WTC11 (cell line): ENCODE measurements at places on chromosomes 12 and 14. TPM values are rescaled to one million over a fixed set of nuclear protein-coding genes. Genes with fewer than 3 reads are reported as not detected.

- no peak for DNase-seq
These were observed 54.3 kb downstream of the CLMN start for GRCh38 chr14:95265106-95266094.

DNA sequence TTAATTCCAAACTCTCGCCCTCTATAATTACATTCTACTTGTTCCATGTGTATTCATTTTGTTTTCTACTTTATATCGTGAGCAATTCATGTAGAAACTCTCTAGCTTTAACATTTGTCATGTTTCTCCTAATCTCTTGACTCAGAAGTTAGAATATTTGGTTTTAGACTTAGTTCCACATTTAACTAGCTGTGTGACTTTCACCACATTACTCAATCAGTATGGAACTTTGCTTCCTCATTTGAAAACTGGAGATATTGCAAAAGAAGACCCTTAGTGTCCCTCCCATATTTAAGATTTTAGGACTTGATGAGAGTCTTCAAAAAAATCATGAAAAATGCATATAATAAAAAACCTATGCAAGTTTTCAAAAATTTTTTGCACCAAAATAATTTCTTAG is 447.5 kb downstream of the GXYLT1 start:
- DNase-seq, result no peak

- no peak for DNase-seq
These were observed 50.5 kb upstream of the FRS2 start for GRCh38 chr12:69419701-69420100.

GRCh38 chr14:39212693-39213092 is 21.0 kb upstream of the MIA2 start:
- no peak for DNase-seq

DNA sequence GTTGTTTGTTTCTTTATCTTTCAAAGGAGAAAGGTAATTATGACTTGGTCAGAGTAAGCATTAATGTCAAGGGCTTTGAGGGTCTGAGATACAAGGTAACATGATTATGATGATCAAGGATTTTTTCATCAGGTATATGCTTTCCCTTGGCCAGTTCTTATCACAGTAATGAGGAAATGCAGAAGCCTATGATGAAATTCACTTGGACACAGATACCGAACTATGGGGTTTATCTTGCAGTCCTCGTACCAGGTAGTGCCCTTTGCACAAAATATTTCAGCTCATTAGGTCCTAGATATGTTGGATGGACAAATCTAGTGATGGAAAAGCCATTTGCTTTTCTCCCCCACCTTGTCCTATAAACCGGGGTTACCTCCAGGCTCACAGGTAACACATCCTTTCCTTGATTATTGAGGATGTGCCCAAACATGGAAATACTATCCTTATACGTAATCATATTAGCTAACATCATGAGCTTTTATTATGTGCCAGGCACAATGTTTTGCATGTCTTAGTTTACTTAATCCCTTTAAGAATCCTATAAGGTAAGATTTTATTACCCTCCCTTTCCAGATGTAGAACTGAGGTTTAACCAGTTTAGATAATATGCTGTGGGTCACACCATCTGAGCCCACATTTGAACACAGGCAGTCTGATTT is 7.0 kb upstream of the RASSF3 start:
- DNase-seq, result no peak

- peak; percentile 93 for DNase-seq
These were observed 672 bp upstream of the ESR2 start for GRCh38 chr14:64294672-64295413.

- peak; percentile 65 for DNase-seq
These were observed 45.9 kb downstream of the NOC4L start for GRCh38 chr12:132190012-132190755.

- no peak for DNase-seq
These were observed 107.9 kb downstream of the ALG10B start for GRCh38 chr12:38424436-38424835.

GRCh38 chr14:92555465-92556111 is 42.0 kb downstream of the RIN3 start:
- no peak for DNase-seq

DNA sequence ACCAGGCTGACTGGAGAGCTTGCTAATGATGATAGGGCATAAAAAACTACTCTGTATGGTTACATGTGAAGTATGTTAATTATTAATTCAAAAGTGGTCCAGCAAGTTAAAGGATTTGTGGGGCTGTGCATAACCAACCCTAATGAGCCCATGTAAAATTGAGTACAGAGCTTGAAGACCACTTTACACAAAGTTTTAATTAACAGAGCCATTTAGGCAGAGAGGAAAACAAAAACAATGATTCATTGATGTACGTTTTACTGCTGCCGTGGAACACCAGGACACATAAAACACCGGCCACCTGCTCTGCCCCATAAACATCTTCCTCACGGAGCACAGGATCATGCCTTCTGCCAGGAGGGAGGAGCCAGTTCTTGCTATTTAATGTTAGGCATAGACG is 83.5 kb downstream of the RIMBP2 start:
- no peak for DNase-seq

DNA sequence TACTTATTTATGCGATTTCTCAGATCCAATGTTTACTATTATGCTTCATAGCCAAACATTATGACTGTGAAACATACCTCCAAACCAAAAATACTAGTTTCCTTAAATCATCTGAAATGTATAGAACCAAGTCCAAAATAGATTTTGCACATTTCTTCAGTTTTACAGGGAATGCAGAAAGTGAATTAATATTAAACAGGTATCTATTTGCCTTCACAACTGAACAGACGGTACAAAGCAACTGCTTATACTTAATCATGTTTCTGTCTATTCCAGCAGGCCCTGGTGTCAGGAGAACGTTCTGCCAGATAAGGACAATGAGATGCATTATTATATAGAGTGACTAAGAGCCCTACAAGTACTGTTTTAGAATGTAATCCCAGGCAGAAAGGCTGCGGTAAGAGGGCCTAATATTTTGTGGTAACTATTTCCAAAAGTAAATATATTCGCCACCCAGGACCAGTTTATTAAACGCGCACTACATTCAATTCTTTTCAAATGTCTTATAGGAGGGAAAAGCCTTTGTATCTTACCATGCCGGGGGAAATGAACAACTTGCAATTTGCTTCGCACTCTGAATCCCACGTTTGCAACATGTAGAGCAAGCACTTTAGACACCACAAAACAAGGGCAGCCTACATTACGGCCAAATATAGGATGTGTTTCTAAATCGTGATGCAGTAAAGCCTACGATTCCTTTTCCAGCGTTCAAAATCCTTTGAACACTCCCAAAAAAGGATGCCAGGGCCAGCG is 1.5 kb downstream of the CORO1C start:
- no peak for DNase-seq

- no peak for DNase-seq
These were observed 46.9 kb downstream of the KLRG1 start for GRCh38 chr12:9036227-9036626.

- DNase-seq, result no peak
These were observed 6.1 kb upstream of the TCL1B start for GRCh38 chr14:95679998-95680735.

GRCh38 chr12:131074221-131075083 is 120.7 kb downstream of the ADGRD1 start:
- no peak for DNase-seq

Gene JAG2
- total RNA-seq, result 10.6 to 12.2 TPM (median 11.8 TPM) in 3 replicates

Gene RIPK3
- total RNA-seq, result 0.37 to 1.2 TPM (median 0.83 TPM) in 3 replicates

Gene ARID4A
- total RNA-seq, result 12.5 to 15.0 TPM (median 12.6 TPM) in 3 replicates

Gene BATF
- 0.73 TPM in 1 of 3 replicates, not detected in the others for total RNA-seq

Gene PAX9
- not detected in 3 replicates for total RNA-seq

Gene GCH1
- total RNA-seq, result 9.2 to 10.3 TPM (median 9.8 TPM) in 3 replicates

Gene ACVR1B
- 20.9 to 24.1 TPM (median 22.3 TPM) in 3 replicates for total RNA-seq

Gene PMEL
- total RNA-seq, result 72.2 to 86.5 TPM (median 79.3 TPM) in 3 replicates

Gene OAS2
- 0.27 to 0.48 TPM (median 0.28 TPM) in 3 replicates for total RNA-seq
